HT-29 (cell line): ENCODE measurements at places on chromosomes 6 and 20.

GRCh38 chr6:33905071-33905609, 101.3 kb upstream of the MLN start:
- DNase-seq: no peak

GRCh38 chr20:47998736-47999135, 213.5 kb upstream of the SULF2 start:
- no peak for DNase-seq

GRCh38 chr6:163449076-163449475, 34.6 kb downstream of the QKI start:
- DNase-seq: no peak

- no peak for DNase-seq
These were observed 21.1 kb downstream of the HLA-DRB1 start for GRCh38 chr6:32568561-32568960.

- peak; percentile 13 for DNase-seq
These were observed 758.7 kb upstream of the MAN1A1 start for GRCh38 chr6:120108061-120108795.

- DNase-seq: peak; percentile 70
These were observed 66.5 kb downstream of the MYLK4 start for GRCh38 chr6:2684103-2684749.

DNA sequence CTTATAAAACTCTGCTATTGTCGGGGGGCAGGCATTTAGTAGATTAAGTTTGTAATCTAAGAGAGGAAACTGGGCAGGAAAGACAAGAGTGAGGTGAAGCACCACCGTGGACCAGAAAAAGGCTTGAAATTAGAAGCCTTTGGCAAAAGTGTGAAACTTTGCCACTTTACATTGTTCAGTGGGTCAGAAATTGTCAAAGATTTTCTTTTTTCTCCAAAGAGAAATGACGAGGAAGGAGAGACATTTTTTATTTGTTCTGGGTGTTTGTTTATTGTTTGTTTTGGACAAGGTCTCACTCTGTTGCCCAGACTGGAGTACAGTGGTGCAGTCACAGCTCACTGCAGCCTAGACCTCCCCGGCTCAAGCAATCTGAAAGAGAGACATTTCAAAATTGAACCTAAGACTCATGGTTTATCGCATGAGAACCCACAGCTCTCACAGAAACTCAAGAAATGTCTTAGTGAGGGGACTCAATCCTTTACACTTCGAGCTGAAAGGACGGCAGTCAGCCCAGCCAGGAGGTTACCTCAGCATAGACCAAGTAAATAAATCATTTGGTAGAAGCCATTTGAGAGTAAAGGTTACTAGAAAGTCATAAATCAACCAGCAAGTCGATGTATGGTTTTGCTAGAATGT, 262.8 kb upstream of the TAB2 start:
- no peak for DNase-seq

DNA sequence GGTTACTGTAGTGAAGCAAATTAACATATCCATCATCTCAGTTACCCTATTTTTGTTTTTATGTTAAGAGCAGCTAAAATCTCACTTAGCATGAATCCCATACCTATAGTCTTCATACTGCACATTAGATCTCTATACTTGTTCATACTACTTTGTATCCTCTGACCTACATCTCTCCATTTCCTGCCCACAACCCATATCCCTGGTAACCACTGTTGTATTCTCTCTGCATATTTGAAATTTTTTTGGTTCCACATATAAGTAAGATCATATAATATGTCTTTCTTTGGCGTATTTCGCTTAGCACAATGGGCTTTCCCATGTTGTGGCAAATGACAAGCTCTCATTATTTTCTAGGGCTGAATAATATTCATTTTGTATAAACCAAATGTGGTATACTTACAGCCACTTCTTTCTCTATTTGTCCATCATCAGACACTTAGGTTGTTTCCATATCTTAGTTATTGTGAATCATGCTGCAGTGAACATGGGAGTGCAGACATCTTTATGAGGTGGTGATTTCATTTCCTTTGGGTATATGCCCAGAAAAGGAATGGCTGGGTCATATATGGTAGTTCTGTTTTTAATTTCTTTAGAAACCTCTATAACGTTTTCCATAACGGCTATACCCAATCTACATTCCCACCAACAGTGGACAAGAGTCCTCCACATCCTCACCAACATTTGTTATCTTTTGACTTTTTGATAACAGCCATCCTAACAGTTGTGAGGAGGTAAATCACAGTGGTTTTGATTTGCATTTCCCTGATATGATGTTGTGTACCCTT, 39.8 kb downstream of the BACH2 start:
- no peak for DNase-seq

GRCh38 chr6:3697609-3698008, 53.9 kb downstream of the PXDC1 start:
- no peak for DNase-seq

DNA sequence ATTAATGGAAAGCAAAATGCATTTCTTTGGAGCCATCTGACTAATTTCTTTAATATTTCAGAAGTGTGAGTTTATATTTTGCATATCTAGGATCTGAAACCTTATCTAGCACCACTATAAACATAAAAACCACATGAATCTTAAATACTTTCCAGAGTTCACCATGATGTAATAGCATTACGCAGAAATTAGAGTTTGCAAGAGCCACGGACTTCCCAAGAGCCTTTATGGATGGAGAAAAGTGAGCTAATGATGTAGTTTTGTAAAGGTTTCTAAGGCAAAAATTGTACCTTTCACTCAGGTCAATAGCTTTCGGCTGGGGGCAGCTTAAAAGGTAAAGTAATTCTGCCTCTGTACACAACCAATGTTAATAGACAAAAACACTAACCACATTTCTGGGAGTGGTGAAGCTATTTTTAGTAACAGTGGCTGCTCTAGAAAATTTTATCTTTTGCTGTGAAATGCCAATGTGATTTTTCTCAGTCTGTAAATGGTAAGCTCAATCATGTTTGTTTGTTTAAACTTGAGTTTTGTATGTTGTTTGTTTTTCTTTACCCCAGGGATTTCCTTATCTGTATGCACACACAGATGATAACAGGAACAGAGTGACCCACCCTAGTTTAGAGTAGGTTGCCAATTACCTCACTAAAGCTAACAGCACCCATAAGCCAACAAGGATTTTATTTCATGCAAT, 80.5 kb downstream of the FILIP1 start:
- DNase-seq: no peak

- no peak for DNase-seq
These were observed 74.8 kb downstream of the ADGRB3 start for GRCh38 chr6:68709882-68710281.
